ENCODE measurements at places on chromosomes 16 and 17.

GRCh38 chr17:80517641-80518040 is 27.0 kb upstream of the RPTOR start:
- no peak for DNase-seq

- peak; percentile 54 for DNase-seq
Observed at GRCh38 chr16:24273508-24274182, 17.5 kb downstream of the CACNG3 start.

DNA sequence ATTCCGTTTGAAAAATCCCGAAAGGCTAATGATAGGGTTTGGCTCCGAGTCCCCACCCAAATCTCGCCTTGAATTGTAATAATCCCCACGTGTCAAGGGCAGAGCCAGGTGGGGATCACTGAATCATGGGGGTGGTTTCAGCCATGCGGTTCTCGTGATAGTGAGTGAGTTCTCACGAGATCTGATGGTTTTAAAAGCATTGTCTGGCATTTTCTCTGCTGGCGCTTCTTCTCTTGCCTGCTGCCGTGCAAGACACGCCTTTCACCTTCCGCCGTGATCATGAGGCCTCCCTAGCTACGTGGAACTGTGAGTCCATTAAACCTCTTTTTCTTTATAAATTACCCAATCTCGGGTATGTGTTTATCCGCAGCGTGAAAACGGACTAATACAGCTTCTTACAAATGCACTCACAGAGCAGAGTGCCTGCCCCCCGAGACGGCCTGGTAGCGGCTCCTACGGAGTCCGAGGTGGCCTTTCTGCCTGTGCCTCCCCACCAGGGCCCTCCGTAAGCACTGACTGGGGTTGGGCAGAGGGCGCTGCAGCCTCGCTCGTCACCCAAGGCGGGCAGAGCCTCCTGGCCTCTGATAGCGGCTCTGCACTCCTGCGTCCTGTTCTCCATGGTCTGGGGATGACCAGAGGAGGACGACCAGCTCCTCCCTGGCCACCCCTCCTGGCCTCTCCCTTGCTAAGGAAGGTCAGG is 131.7 kb downstream of the FOXL1 start:
- no peak for DNase-seq

GRCh38 chr17:19937522-19937921 is 40.1 kb downstream of the AKAP10 start:
- DNase-seq, result no peak

DNA sequence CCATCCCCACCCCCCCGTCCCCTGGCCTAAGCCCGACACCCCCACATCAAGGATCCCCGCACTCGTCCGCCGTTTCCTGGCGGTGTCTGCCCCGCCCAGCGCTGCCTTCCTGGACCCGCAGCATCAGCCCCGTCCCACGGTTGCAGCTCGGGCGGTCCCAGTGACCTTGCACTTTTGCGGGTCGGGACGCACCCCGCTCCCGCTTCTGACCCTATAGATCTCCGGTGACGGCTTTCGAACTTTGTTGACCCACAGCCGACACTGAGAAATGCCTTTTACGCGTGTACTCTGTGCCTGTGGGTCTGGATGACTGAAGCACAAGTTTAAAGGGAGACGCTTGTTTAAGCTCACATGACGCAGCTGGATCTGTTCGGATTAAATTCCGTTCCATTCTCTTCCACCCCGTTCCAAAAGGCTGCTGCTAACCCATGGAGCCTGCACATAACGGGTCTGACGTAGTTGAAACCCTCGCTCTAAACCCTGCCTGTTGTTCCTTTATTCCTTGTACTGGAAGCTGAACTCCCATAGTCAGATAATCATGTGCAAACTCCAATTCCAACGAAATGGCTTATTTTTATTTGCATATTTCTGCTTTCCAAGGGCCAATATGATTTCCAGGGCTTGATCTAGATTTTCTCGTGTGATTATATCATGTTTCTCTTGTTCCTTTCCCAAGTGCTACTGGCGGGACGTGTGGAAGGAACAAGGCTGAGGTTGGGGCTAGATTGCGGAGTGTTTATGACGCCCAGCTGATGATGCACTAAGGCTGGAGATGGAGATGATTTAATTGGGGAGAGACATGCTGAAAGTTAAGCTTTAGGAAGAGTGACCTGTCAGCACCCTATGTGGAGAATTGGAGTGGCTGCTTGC is 834 bp downstream of the FLYWCH1 start:
- DNase-seq, result peak; percentile 37

GRCh38 chr16:59121411-59122261 is 387.5 kb upstream of the GOT2 start:
- no peak for DNase-seq

DNA sequence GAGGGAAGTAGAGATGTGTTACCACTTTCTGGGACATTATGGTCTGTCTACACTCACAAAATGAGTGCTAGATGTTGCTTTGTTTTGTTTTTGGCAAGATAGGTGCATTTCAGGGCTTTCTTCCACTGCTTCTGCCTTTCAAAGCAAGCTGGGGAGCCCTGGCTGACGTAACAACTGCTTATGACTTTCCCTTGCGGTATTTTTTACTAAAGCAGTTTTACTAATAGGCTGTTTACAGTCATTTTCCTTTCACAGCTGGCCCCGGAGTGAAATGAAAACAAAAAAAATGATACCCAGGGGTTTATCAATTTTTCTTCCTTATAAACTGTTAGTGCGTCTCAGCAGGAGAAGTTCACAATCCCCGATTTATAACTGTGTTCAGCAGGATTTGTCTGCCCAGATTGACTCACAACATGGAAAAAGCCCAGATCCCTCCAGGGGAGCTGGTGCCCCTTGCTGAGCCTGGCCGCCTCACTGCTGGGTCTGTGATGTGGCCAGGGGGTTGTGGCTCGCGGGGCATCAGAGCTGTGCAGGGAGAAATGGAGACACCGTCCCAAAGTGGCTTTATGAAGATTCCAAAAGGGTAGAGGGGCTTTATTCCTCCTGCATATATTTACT is 184.4 kb upstream of the HS3ST3A1 start:
- DNase-seq, result no peak

- no peak for DNase-seq
Observed at GRCh38 chr17:71402661-71403141, 718.1 kb upstream of the SOX9 start.

DNA sequence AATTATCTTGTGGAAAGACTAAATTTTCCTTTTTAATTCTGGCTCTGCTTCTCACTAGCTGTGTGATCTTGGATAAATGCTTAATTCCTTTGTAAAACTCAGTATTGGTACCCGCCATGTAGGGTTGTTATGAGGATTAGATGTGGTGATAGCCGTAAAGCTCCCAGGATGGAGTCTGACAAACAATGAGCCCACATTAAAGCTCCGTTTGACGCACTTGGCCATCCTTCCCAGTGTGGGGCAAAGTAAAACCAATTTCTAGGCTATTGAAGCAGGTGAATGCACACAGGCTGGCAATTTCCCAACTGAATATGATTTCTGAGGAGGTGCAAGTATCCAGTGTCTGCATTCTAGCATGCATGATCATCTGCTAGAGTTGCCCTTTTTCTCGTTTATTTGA is 123.6 kb downstream of the MRTFB start:
- DNase-seq, result no peak

- no peak for DNase-seq
Observed at GRCh38 chr16:88478889-88479792, 26.1 kb downstream of the ZFPM1 start.

DNA sequence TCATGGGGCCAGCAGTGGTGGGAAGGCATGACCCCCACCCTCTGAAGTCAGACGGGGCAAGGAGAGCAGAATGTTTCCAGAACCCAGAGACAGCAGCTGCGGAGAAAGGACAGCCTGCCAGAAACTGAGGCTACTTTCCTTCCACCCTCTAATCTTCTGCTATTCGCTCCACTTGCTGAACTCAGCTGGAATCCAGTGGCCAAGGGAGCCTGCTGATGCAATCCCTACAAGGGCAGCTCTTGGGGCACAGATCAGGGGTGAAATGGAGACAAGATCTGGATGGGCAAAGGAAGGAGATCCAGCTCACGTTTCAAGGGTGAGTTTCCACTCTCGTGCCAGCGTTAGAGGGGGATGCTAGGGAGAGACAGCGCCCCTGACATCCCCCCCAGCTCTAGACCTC is 479.1 kb downstream of the SLC39A11 start:
- no peak for DNase-seq

DNA sequence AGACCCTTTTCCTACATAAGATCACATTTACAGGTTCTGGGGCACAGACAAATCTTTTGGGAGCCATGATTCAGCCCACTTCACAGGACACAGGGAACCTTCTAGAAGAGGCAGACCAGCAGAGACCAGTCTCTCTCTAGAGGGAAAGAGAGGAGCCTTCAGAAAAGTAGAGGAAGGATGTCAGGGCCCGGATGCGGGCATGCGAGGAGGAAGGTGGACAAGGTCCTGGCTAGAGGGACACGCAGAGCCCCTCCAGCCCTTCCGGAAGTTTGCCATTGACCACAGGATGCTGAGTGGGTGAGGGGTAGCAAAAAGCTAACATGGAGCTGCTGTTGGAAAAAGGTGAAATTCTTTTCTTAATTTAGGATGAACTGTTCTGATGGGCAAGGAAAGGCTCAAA is 55.8 kb upstream of the MEAK7 start:
- no peak for DNase-seq

DNA sequence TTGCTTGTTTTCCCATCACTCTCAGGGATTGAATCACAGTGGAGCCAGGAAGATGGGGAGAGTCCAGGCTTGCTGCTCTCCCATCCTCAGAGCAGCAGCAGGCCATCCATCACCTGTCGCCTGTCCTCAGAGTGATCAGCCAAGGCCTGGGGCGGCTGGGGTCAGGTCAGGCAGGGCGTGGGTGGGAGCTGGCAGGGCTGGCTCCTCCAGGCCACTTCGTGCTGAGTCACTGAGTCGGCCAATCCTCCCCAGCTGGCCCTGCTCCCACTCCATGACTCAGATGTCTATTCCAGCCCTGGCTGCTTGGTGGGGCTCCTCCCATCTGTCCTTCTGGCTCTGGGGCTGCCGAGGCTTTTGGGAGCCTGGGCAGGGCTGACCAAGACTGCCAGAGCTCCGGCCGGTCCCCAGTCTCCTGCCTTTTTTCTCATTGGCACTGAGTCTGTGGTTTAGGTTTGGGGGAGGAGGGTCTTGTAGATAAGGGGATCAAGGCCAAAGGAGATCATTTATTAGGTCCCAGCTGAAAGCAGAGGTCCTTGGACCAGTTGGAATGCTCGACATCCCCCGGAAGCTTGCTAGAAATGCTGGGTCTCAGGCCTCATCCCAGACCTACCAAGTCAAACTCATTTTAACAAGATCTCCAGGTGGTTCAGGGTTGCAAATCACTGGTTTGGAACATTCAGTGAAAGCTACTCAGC is 72.7 kb downstream of the ABCC1 start:
- peak; percentile 76 for DNase-seq

DNA sequence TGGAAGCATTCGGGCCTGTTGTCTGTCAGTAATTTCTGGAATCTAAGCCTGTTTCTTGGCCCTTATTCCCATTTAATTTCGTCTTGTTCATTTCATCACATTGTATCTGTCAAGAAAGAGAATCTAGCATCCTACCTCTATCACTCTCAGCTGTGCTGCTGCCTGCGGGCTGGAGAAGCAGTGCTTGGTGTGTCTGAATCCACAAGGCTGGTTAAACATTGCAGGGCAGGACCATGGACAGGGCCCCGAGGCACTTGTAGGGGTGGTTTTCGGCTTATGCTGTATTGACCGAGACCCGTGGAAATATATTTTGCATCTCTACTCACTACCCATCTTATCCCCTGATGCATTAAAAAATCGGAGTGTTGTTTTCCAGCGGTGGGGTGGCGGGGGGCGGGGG is 3.1 kb downstream of the RAB11FIP4 start:
- peak; percentile 79 for DNase-seq

DNA sequence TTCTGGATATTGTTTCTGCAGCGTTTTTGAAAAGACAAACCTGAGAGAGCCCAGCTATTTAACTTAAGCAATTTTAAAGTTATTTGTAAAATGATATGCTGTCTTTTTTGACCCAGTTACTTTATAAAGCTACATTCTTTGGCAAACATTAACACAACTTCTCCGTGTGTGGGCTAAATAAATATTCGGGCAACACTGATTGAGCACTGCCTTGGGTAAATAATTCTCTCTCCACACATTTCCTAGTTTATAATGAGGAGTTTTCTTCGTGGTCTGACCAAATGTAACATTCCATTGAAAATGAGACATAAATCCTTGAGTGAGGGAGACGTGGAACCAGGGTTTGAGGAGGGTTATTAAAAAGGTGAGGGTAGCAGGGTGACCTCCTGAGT is 142.8 kb downstream of the WWOX start:
- no peak for DNase-seq

DNA sequence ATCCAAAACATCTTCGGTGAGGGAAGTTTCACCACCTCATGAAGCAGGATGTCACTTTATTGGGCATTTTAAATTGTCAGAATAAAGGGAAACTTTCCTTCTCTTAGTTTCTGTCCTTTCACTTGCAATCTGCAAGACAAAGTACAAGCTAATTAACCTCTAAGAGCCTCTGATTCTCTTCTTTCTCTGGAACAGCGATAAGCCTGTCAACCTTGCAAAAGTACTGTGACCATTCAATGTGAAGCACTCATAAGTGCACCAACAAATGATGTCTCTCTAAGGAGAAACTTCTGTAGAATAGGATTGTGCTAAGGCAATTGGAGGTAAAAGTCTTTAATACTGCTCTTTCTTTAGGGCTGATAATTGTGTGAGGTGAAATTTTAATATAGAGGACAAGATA is 1622.3 kb downstream of the CDH8 start:
- DNase-seq, result no peak

- peak; percentile 66 for DNase-seq
Observed at GRCh38 chr16:74862743-74863244, 88.2 kb upstream of the FA2H start.

- no peak for DNase-seq
Observed at GRCh38 chr16:51522902-51523301, 371.8 kb upstream of the SALL1 start.

DNA sequence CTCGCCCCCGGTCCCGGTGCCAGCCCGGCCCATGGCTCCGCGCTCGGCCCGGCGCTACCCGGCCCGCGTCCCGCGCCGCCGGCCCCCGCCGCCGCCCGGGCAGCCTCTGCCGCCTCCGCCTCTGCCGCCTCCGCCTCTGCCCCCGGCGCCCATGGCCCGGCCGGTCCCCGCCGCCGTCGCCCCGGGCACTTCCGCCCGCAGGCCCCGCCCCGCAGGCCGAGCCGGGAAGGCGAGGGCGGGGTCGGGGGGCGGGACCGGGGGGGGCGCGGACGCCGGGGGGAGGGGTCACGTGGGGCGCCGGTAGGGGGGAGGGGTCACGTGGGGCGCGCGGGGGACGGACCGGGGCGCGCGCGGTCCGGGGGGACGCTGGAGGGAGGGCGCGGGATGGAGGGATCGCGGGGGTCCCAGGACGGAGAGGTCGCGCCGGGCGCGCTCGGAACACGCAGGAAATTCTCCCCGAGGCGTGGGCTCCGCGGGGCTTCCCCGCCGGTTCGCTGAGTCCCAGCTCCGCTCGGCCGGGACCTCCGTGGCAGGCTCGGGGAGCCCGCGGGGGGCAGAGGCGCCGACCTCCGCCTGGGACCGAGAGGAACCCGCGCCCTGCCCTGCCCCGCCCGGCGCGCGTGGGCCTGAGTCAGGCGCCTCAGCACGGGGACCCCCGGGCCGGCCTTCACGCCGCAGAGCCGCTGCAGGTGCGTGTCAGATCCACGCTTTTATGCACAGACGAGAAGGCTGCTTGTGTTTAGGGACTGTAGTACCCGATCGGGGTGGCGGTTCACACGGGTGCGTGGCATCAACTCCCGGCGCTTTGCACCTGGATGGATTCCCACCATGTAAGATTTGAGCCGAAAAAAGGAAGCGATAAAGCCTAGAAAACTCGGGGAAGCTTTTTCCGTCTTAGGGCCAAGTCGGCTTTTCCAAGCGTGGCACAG is at the start of gene PGAP6:
Gene PGAP6, minus strand, starts transcription at position 190 of the 929 bp plus-strand sequence. Its CDS starts 157 bp downstream, at position 33.
- peak; percentile 58 for DNase-seq
